ENCODE measurements at places on chromosomes 5 and 9. TPM values are rescaled to one million over a fixed set of nuclear protein-coding genes. Genes with fewer than 3 reads are reported as not detected.

- no peak for DNase-seq
These were observed 53.3 kb upstream of the SMC5 start for GRCh38 chr9:70205366-70206020.

The NOTCH1 gene
- 284 TPM for total RNA-seq

The ANXA2R gene
- total RNA-seq, result 11.2 TPM

DNA sequence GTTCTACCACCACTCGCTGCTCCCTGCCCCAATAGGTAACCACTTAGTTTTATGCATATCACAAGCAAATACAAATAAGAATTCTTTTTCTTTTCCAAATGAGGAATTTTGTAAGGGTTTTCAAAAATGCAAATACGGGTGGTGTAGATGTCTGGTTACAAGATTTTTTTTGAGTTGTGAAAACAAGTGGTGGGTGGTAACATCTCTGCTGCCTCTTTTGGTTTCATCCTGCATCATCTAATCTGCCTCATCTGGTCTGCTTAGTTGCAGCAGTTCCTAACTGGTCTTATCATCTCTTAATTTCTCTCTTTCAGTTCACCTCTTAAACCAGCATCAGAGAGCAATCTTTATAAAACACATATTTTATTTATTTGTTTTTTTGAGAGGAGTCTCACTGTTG, 5.3 kb downstream of the NFX1 start:
- DNase-seq, result no peak

The SLC1A3 gene
- total RNA-seq, result not detected

- DNase-seq, result no peak
These were observed 9.3 kb upstream of the KIF4B start for GRCh38 chr5:155004138-155004744.

- DNase-seq, result no peak
These were observed 23.7 kb upstream of the GOLGA1 start for GRCh38 chr9:124964604-124965003.

GRCh38 chr9:130939405-130940026, 469 bp upstream of the FIBCD1 start:
- no peak for DNase-seq

The CCNJL gene
- 23.2 TPM for total RNA-seq

- DNase-seq, result no peak
These were observed 90.3 kb upstream of the PTPN3 start for GRCh38 chr9:109588415-109588814.

The SPATA31A3 gene
- not detected for total RNA-seq

DNA sequence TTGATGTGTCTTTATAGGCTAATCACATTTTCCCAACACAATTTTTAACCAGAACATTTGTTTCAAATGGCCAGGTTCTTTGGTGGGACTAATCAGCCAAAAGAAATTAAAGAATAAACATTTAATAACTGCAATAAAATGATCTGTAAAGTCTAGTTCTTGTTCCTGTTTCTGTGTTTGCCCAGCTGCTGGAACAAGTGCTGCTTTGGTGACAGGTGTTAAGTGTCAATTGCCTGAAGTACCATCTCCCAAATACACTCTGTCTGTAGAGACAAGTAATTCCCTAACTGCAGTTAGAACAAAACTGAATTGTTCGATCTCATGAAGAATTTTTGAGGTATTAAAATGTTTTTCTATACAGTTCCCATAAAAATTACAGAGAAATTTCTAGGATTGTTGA, 402.3 kb upstream of the CHD1 start:
- no peak for DNase-seq

- DNase-seq, result no peak
These were observed 41.2 kb upstream of the STRBP start for GRCh38 chr9:123309611-123310010.

- DNase-seq, result no peak
These were observed 103.6 kb downstream of the FNBP1 start for GRCh38 chr9:129939431-129939830.

The IFNK gene
- total RNA-seq, result not detected

DNA sequence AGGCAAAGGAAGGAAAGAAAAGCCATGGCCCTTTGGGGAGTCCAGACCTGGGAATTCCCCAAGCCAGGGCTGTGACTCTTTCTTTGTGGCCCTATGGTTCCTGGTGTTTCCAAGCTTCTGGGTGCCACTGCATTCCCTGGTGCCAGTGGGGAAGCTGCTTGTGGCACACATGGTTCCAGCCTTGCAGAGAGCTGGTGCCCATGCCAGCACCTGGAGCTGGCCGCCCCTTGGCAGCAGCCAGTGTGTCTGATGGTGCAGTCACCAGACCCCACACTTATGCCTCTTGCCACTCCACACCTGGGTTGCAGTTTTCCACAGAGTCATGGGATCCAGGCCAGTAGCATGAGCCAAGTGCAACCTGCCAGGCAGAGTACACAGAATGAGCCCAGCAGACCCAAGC, 1495.3 kb upstream of the NUDT12 start:
- no peak for DNase-seq

The ACTBL2 gene
- 2.8 TPM for total RNA-seq

GRCh38 chr5:172644711-172645110, 3.6 kb downstream of the NEURL1B start:
- DNase-seq, result no peak

The ACOT12 gene
- total RNA-seq, result not detected

DNA sequence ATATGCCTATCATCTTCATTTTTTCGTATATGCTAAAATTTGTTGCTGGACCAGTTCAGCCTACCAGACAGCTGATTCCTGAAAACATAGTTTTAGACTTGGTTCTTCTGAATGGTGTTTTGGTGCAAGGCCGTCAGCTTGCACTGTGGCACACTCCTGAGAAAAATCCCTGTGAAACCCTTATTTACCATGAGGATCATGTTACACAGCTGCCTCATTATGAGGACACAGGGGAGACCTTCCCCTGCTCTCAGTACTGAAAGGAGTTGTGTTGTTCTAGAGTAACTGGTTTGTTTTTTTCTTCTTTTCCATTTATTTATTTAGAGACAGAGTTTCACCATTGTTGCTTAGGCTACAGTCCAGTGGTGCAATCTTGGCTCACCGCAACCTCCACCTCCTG, 37.6 kb downstream of the MAST4 start:
- no peak for DNase-seq

GRCh38 chr5:180012316-180012715, 59.2 kb downstream of the RNF130 start:
- no peak for DNase-seq

DNA sequence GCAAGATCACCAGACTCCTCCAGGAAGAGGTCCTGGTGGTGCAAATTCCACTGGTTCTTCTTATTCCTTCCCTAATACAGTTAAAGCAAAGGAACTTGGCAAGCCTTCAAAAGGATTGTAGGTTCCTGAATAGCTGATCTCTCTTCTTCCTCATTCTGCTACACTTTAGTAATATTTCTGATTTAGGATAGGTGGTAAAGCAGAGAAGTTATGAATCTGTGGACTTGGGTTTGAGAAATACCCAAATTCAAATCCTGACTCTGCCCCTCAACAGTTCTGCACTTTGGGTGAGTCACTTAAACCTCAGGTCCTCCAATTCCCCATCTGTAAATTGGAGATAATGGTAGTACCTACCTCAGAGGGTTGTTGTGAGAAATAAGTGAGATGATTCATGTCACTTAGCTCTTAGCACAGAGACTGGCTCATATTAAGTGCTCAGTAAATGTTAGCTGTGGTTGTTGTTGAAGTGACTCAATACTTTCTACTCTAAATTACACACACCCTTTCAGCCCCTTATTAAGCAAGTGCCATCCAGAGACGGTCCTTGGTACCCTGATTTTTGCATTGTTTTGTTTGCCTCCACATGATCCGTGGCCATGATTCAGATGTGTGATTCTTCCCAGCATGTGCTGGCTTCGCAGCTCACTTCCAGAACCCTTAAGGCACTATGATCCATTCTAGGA, 5.2 kb downstream of the SH3RF2 start:
- no peak for DNase-seq

- no peak for DNase-seq
These were observed 184.3 kb downstream of the CTNND2 start for GRCh38 chr5:11719888-11720481.

The TUT7 gene
- 23.8 TPM for total RNA-seq

The PPP3R2 gene
- total RNA-seq, result not detected

DNA sequence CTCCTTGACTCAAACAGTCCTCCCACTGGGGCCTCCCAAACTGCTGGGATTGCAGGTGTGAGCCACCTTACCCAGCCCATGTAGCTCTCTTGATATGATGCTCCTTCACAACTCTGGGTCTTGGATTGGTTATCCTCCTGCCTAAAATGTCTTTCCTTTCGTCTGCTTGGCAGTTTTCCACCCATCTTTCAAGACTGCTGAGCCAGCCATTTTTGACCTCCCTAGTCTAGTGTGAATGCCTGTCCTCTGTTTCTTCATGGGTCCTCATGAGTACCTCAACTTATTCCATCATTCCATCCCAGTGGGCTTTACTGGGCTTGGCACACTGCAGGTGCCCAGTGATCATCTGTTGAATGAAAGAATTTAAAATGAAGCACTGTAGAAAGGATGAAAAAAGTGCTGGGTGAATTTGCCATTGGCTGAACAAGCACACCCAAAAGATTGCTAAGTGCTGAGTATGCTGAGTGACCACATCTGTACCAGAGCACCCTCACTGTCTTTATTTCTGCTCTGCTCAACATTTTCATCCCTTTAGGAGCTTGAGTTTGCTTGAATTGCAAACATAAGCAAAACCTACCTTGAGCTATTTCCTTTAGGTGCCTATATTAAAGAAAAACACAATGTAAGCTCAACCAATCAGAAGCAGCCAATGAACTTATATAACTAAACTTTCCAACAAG, 84.8 kb upstream of the FAM169A start:
- no peak for DNase-seq

- no peak for DNase-seq
These were observed 2.1 kb upstream of the BASP1 start for GRCh38 chr5:17215361-17215760.

GRCh38 chr5:178191661-178192060, 4.5 kb upstream of the GMCL2 start:
- no peak for DNase-seq

DNA sequence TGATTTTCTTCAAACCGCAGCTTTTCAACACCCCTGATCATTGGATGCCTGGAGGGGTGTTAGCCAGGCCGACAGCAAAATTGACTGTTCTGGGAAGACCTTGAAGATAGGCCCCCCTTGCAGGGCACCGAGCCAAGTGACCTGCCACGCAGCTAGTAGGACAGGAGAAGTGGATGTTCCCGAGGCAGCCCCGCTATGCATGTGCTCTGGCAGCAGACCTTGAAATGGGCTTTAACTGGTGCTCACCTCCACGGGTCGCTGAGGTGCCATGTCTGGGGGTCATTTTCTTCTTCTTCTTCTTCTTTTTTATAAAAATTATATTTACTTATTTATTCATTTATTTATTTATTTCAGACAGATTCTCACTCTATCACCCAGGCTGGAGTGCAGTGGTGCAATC, 12.6 kb downstream of the FGF18 start:
- no peak for DNase-seq

- no peak for DNase-seq
These were observed 188.4 kb upstream of the PRDM9 start for GRCh38 chr5:23318960-23319359.

DNA sequence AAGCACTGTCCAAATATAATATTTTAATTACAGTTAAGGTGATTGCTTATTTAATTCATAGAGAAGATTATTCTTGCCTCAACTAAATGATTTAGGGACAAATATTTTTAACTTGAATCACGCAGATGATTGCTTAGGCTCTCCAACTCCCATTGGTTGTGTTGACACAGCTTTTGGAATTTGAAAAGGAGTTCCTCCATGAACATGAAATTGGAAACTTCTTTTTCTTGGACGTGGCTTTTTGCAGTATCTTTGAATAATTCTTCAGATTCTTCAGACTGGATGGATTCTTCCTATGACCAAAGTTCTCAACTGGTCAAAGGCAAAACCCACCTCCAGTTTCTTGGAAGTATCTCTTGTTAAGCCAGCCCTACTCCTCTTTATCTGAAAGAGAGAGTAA, 456.4 kb upstream of the KLF4 start:
- DNase-seq, result no peak

DNA sequence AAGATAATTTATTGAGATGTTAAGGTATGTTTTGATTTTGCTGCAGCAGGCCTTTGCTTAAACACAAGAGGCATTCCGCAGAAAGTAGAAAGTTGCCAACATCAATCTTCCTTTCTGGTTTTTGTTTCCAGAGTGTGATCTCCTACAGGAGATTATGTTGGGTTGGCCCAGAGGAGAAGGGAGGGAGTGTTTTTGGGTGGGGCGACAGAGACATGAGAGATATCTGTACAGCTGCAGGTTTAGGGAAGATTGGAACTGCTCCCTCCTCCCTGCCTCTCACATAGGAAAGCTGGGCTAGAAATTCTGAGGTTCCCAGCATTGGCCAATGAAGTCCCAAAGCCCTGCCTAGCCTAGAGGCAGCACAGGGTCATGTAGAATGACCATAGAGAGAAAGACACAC, 211.0 kb downstream of the CEMIP2 start:
- DNase-seq, result no peak

The ADGRD2 gene
- not detected for total RNA-seq

GRCh38 chr5:132661231-132662003, 3.4 kb downstream of the IL13 start:
- DNase-seq, result no peak

- DNase-seq, result no peak
These were observed 31.1 kb upstream of the ANKRD18A start for GRCh38 chr9:38651400-38652042.

DNA sequence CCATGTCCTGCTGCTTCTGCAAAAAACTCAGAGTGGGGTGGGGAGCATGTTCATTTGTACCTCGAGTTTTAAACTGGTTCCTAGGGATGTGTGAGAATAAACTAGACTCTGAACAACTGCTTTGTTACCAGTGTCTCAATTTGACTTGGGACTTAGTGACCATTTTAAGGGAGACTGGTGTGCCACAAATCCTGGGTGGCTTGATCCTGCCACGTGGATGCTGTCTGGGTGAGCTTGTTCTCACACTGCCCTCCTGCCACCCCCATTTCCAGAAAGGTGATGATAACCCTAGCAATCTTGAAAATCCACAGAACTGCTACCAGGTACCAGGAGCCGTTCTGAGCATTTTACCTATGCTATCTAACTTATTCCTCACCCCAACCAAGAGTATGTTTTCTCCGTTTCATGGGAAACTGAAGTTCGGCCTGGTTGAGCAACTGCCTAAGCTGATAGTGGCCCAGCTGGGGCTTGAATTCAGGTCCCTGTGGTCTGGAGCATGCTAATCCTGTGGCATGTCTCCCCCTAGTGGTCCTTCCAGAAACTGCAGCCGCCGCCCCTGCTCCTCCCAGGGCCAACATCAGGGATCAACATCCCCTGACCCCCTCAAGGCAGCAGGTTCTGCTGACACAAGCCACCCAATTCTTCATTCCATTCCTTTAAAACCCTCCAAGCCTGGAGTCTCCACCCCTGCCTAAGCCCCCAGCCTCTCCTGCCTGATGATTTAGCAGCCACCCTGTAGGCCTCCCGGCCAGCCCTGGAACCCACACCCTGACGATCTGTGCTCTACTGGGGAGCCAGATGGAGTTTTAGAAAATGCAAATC, 2.8 kb downstream of the IL3 start:
- no peak for DNase-seq

DNA sequence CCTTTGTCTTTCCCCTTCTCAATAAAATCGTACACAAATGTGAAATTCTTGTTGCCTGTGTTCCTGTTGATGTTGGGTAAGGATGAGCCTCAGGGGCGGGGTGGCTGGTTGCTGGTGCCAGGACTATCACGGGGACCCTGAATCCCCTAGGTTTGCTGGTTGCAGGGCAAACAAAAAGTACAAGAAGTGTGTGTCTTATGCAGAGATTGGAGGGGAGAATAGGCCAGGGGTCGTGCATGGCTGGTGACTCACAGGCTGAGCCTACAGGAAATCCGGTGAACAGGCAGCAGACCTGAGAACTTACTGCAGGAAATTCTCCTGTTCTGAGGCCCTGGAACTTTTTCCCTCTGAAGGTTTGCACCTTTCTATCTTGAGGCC, 5.5 kb downstream of the ANXA2R start:
- DNase-seq, result peak; percentile 63

The ORM2 gene
- not detected for total RNA-seq

Measured in glomerular endothelial cell (primary cell).